ENCODE measurements at places on chromosomes 6 and 20. TPM values are rescaled to one million over a fixed set of nuclear protein-coding genes. Genes with fewer than 3 reads are reported as not detected.

GRCh38 chr6:89371849-89372505, 19.5 kb upstream of the UBE2J1 start:
- peak; percentile 69 for DNase-seq

GRCh38 chr20:31496761-31497295, 17.4 kb upstream of the HM13 start:
- DNase-seq: peak; percentile 68

DNA sequence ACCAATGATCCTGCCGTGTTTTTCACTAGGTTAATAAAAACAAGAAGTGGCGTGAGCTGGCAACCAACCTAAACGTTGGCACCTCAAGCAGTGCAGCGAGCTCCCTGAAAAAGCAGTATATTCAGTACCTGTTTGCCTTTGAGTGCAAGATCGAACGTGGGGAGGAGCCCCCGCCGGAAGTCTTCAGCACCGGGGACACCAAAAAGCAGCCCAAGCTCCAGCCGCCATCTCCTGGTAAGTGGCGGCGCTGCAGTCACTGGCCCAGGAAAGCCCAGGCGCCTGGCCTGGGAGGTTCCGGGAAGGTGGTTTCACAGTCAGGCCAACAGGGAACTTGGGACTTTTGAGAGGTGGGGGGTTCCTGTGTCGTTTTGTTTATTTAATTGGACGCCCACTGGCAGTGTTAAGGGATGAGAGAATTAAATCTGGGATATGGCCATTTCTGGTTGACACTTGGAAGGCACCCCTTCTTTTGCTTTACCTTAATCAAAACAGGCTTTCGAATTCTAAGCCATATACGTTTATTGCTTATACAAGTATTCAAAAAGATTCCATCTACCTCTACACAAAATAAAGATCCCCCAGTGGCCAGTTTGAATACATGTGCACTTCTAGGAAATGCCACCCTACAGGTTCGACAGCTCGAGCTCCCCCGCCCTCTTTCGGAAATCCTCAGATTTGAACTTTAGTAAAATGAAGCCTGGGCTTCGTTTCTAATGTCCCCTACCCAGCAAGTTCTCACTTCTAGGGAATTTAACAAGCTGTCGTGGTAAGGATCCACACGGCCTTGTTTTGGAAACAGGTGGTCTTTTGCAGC, 138.9 kb downstream of the TMEM242 start:
- DNase-seq: peak; percentile 75

DNA sequence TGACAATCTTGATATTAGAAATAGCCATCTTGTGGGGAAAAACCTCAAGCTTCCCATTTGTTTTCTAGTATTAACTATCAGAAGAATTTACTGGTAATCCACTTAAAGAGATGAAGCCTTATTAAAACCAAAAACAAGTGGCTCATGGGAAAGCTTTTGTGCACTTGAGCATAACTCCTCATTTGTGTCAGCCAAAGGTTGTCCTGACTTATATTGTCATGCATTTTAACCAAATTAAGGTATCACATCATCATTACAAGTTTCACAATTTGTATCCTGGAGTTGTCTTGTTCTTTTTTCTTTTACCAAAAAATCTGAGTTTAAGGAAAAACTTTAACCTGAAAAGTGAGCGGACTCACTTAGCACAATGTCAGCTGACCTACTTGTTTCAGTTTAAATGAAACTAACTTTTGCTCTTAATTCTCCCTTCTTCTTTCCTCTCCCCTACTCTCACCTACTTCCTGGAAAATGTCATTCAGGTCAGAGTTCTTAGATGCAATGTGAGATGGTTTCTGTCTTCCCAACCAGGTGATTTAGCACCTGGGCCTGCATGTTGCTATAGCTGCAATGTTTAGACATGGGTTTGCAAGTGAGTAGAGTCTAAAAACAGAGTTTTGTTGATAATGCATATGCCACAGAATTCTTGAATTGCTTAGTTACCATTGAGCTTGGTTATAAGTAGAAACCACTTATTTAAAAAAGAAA, 82.8 kb downstream of the TNFAIP3 start:
- DNase-seq: no peak

- DNase-seq: no peak
Observed at GRCh38 chr6:74705451-74705850, 500.4 kb downstream of the COL12A1 start.

DNA sequence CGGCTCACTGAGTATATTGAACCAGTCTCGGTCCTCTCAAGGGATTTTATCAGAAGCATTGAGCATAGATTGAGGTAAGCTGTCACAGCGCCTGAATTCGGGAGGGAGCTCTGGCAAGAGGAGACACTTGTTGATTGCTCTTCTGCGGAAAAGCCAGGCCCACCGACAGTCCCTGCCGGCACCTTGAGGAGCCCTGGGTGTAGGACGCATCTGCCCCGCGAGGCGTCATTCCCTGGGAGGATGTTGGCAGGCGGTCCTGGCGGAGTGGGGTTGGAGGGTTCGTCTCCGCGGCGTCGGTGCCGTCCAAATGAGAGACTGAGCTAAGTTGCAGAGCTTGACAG, 843 bp downstream of the FBXO9 start:
- peak; percentile 56 for DNase-seq

- DNase-seq: no peak
Observed at GRCh38 chr6:140879946-140880345, 1252.8 kb upstream of the GJE1 start.

- DNase-seq: no peak
Observed at GRCh38 chr6:157412791-157413190, 31.8 kb downstream of the ZDHHC14 start.

GRCh38 chr6:53109612-53110011, 39.0 kb downstream of the GCM1 start:
- DNase-seq: no peak

- no peak for DNase-seq
Observed at GRCh38 chr20:57222631-57222950, 43.9 kb downstream of the BMP7 start.

- no peak for DNase-seq
Observed at GRCh38 chr6:132400555-132400882, 756 bp downstream of the MOXD1 start.

- no peak for DNase-seq
Observed at GRCh38 chr6:15392182-15392581, 146.3 kb downstream of the JARID2 start.

DNA sequence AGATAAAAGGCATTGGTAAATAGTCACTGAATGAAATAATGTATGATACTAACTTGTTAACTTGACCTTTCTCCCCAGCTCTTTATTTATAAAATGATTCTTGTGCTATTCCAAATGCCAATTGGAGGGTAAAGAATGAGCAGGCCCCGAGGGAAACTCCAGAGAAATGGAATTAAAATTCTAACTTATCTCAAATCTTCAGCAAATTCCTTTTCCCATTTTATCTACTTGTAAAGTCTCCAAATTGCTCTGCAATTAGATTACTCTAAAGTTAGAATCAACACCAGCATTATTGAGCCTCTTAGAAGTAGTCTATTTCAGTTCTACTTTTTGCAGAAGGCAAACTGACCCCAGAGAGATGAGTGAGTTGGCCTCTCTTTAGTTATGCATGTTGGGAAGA, 165.9 kb upstream of the PREP start:
- DNase-seq: no peak

DNA sequence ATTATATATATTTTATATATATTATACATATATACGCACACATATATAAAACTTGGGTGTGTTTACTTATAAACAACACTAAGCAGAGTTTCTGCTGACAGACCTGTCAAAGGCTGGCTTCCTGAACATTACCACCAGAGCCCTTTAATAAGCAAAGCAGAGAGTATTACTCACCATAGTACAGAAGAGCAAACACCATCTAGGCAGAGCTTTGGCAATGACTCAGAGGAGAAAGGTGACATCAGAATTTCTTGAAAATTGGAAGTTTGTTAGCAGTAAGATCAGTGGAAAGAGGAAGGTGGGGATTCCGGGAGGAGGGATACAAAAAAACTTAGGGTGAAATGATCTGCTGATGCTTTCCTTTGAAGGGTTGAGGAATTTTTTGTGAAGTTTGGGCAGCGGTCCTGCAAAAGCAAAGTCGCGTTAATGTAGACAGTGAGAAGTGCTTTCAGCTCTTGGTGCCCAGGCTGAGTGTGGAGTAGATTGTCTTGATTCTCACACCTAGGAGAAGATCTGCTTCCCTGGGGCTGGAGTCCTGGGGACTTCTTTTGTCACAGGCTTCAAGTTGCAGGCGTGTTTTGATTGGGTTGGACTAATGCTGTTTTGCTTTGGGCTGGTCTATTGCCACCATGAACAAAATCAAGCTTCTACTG, 109.6 kb upstream of the BACH2 start:
- no peak for DNase-seq

DNA sequence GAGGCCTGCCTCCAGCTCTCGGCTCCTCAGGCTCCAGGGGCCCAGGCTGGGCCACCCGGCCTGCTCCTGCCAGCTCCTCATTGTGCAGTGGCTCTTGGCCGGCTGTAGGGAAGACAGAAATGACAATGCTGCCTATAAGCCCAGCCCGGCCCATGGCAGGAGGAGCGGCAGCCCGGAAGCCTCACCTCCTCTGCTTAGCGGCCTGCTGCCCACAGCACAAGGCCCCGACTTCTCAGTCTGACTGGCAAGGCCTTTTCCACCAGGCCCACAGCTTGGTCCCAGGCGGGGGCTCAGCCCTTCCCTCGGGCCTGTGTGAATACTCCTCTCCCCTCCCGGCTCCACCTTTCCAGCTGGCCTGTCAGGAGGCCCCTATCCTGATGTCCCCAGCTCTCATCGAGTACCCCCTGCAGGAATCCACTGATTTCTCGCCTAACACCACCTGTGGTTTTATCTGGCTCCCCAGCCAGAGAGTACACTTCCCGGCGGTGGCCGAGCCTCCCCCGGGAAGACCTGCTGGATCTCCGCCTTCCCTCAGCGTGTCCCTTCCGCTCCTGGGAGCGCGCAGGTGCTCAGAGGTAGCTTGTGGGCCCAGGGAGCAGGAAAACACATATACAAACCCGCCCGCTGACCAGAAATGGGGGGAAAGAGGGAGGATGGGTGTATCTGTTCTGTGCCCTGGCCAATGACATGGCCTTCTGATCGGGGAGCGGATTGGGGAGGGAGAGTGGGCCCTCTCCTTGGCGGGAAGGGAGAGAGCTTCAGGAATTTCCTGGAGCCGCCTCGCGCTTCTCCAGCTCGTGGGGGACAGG, 963 bp downstream of the DDRGK1 start:
- DNase-seq: no peak

DNA sequence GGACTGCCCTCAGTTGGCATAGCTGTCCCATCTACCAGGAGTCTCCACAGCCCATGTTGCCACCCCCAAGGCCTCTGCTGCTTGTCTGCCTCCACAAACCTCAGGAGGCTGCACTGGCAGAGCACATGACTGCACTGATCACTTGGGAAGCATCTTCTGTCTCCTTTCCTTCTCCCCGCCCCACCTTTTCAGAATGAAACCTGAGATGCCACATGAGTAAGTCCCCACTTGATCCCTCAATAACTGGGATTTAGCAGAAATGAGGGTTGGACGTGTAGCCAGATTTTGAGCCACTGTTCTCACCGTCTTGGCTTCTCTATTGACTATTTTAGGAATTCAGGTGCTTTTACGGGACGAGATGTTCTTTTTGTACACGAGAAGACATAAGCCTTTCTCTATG, 328.4 kb downstream of the CDC5L start:
- DNase-seq: no peak

PPP1R14C gene
- not detected for total RNA-seq

GINM1 gene
- 54.7 TPM for total RNA-seq

CRISP1 gene
- not detected for total RNA-seq

PRICKLE4 gene
- total RNA-seq: 5.3 TPM

BMP6 gene
- total RNA-seq: 3.5 TPM

SCRT2 gene
- not detected for total RNA-seq

RHAG gene
- not detected for total RNA-seq

WFDC5 gene
- total RNA-seq: not detected

NOX3 gene
- total RNA-seq: not detected

Data from breast epithelium (tissue), 4 donors.